ENCODE measurements at places on chromosomes 11 and 22.

DNA sequence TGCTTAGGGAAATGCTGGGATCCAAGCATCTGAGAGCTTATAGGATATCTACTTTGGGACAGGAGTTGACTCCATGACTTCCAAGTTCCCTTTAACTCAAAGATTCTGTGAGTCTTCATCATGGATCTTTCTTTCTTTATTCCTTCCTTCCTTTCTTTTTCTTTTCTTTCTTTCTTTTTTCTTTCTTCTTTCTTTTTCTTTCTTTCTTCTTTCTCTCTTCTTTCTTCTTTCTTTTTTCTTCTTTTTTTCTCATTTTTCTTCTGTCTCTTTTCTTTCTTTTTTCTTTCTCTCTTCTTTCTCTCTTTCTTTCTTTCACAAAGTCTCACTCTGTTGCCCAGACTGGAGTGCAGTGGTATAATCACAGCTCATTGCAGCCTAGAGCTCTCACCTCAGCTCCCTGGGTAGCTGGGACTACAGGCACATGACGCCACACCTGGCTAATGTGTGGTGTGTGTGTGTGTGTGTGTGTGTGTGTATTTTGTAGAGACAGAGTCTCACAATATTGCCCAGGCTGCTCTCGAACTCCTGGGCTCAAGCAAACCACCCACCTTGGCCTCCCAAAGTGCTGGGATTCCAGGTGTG lies 5.4 kb upstream of the MICAL3 start:
- no peak overlapping the region for H3K27ac ChIP-seq
- H3K4me1 ChIP-seq = no peaks in the 10 kb centered on the region
- peaks cover 5% of the 10 kb centered on the region for H3K27me3 ChIP-seq
- no peak overlapping the region for H3K4me3 ChIP-seq

DNA sequence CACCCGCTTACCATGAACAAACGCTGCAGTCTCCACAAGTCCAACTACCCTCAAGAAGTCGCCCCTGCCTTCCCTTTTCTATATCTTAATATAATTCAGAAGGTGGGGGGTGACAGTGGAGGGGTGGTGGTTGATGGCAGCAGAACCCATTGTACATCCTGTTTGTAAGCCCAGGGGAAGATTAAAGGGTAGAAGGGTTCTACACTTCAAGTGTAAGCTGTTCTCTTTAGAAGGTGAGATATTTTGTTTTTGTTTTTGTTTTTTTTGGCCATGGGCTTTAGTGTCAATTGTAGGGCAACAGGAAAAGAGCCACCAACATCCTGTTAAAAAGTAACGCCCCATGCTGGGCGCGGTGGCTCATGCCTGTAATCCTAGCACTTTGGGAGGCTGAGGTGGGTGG lies 34.9 kb upstream of the RRAS2 start:
- H3K4me1 ChIP-seq = no peaks in the 10 kb centered on the region
- H3K36me3 ChIP-seq = no peaks in the 10 kb centered on the region
- no peaks in the 10 kb centered on the region for H3K27me3 ChIP-seq
- H3K4me3 ChIP-seq = no peak overlapping the region
- DNase-seq = no peak

- DNase-seq = no peak
- no peak overlapping the region for H3K4me3 ChIP-seq
These were observed 7.5 kb upstream of the SLC15A3 start for GRCh38 chr11:60959431-60959830.

GRCh38 chr11:127627204-127627603 lies 626.6 kb upstream of the KIRREL3 start:
- no peak overlapping the region for H3K27ac ChIP-seq
- H3K36me3 ChIP-seq = no peaks in the 10 kb centered on the region
- H3K4me1 ChIP-seq = no peaks in the 10 kb centered on the region
- DNase-seq = no peak
- no peak overlapping the region for H3K4me3 ChIP-seq

GRCh38 chr11:45748801-45749200 lies 56.1 kb upstream of the SLC35C1 start:
- no peaks in the 10 kb centered on the region for H3K36me3 ChIP-seq
- H3K27ac ChIP-seq = no peak overlapping the region
- no peaks in the 10 kb centered on the region for H3K4me1 ChIP-seq
- DNase-seq = no peak

DNA sequence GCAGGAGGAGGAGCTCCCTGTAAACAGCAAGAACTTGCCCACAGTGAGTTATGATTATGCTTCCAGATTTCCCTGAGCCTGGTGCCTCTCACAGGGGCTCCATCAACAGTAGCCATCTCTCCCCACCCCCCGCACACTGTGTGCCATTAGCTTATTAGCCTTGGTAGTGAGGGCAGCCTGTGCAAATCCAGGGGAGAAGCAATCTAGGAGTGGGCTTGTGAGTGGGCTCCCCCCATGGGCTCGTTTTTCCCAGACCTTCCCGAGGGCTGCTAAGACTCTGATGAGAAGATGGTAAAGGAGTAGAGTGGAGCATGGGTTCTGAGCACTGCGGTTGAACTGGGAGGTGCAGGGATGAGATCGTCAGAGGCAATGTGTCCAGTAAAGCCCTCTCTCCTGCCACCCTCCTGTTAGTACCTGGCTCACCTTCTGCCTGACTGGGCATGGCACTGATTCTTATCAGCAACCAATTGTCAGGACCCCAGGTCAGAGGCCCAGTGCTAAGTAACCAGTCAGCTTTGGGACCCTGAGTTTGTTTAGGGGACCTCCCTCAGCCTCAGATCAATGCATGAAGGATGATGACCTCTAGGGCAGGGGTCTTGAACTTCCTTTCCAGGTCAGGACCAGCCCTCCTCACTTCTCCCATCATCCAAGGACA lies 38.4 kb upstream of the TP53I11 start:
- H3K27ac ChIP-seq = no peak overlapping the region
- no peak for DNase-seq
- H3K4me3 ChIP-seq = no peak overlapping the region

DNA sequence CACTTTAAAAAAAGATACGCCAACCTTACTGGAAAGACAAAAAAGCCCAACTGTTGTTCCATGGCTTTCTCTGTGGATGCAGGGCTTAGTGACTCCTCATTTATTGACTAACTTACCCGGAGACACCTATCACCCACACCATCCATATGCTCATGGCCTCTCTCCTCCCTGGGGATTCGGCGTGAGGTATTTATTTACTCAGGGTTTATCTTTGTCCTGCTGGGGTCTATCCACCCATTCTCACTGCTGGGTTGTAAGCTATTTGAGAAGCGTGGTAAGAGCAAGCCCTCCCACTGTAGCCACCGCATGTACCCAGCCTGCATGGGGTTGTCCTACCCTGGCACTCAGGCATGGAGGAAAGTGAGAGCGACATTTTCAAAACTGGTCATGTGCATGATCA lies 93.6 kb downstream of the NELL1 start:
- no peak for DNase-seq
- H3K4me3 ChIP-seq = no peak overlapping the region
- H3K4me1 ChIP-seq = no peaks in the 10 kb centered on the region
- no peaks in the 10 kb centered on the region for H3K27me3 ChIP-seq
- no peak overlapping the region for H3K27ac ChIP-seq
- H3K36me3 ChIP-seq = no peaks in the 10 kb centered on the region

DNA sequence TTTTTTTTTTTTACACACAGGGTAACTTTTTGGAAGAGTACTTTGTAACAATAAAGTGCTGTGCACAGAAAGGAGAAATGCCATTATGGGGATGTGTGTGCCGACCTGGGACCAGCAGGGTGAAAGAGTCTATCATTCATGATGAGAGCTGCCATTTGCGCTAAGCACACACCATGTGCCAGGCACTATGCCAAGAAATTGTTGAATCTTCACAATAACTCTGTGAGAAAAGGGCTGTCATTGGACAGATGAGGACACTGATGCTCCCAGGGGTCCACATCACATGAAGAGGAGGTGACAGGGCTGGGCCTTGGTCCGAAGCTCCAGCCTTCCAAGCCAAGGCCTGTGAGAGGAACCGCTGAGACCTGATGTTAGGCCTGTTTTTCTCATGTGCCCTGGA lies 5.6 kb downstream of the DUSP18 start:
- H3K27me3 ChIP-seq = no peaks in the 10 kb centered on the region
- H3K4me3 ChIP-seq = no peak overlapping the region
- peaks cover 20% of the 10 kb centered on the region for H3K36me3 ChIP-seq
- DNase-seq = no peak

DNA sequence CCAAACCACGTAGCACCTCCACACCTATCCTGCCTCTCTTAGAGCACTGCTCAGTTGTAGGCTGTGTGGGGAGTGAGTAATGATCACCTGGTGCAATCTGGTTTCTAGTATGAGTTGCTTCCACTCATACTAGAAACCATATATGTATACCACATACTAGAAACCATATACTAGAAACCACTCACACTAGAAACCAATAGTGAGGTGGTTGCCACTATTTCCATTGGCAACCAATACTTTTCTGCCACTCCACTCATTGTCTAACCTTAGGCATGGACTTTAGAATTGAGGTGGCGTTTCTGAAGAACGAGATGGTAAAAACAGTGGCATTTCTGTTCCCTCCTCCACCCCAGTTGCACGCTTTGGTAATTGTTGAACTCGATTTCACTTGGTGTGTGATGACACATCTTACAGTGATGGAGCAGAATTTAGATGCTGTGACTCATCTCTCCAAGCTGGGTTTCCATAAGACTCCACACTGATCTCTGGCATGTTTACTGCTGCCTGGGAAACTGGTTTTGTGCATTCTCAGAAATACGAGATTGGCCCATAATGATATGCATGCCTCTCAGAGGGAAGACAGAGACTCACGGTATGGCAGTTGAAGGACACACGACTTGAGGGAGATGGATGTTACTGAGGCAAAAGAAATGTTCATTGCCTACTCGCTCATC lies 82.9 kb downstream of the KIRREL3 start:
- no peaks in the 10 kb centered on the region for H3K4me1 ChIP-seq
- H3K4me3 ChIP-seq = no peak overlapping the region
- H3K36me3 ChIP-seq = no peaks in the 10 kb centered on the region
- DNase-seq = no peak
- H3K27ac ChIP-seq = no peak overlapping the region

DNA sequence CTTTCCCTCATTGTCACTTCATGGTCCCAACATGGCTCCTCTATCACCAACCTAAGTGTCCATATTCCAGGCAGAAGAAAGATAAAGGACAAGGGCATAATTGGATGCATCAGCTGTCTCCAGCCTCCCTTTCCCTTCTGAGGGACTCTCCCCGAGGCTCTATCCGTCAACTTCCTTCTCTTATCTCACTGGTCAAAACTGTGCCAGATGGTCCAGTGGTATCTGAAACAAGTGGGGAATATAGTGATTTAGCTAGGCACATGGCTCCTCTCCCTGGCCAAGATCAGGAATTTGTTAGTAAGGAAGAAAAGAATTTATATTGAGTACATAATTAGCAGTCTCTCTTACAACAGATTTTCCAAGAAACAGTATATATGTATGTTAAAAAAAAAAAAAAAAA lies 12.6 kb upstream of the SPON1 start:
- no peak overlapping the region for H3K27ac ChIP-seq
- H3K27me3 ChIP-seq = no peaks in the 10 kb centered on the region

GRCh38 chr22:39318507-39319283 lies 728 bp downstream of the RPL3 start:
- DNase-seq = peak; percentile 43
- peaks cover 40% of the 10 kb centered on the region for H3K4me1 ChIP-seq
- H3K36me3 ChIP-seq = peaks cover 49% of the 10 kb centered on the region
- no peaks in the 10 kb centered on the region for H3K27me3 ChIP-seq
- peak overlapping the region; percentile 78 for H3K27ac ChIP-seq
- H3K4me3 ChIP-seq = peak overlapping the region; percentile 79

- no peaks in the 10 kb centered on the region for H3K27me3 ChIP-seq
- no peak for DNase-seq
- H3K4me3 ChIP-seq = peak overlapping the region; percentile 96
These were observed 928 bp downstream of the FBXO7 start for GRCh38 chr22:32475468-32476010.

DNA sequence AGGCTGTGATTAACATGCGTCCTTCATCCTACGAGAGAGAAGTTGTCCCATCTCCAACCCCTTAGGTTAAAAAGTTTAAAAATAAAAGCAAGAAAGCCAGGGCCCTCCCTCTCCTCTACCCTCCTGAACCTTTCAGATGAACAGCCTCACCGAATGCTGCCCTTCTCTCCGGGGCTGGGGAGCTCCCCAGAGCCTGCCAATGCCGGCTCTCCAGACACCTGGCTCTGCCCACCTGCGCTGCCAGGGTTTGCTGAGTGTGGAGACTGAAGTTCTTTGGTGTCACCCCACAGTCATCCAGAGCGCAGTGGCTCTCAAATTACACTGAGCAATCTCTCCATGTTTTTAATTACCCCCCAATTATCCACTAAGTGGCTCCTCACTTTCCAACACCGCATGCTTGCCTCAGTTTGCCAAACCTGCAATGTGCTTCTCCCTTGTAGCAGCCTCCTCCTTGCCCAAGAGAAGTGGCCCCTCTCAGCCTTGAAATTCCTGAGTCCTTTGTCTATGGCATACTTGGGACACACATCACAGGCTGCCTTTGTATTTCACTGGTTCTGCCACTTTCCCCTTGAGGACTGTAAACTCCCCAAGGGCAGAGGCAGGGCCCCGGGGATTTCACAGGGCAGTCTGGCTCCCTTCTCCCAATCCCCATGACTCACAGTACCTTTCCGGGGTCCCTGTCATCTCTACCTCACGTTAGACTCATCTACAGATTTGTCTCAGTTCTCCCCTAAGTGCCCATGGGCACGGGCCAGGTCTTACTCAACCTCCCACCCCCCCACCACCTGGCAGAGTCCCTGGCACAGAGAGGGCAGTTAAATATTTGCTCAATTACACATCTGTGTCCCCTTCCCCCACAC lies 2.0 kb downstream of the MYH9 start:
- H3K4me1 ChIP-seq = peaks cover 36% of the 10 kb centered on the region
- peaks cover 6% of the 10 kb centered on the region for H3K36me3 ChIP-seq
- peak overlapping the region; percentile 92 for H3K4me3 ChIP-seq
- peak overlapping the region; percentile 88 for H3K27ac ChIP-seq
- peak; percentile 73 for DNase-seq

GRCh38 chr11:45993531-45994001 lies 71.1 kb downstream of the LARGE2 start:
- no peaks in the 10 kb centered on the region for H3K4me1 ChIP-seq
- H3K27ac ChIP-seq = no peak overlapping the region
- H3K27me3 ChIP-seq = no peaks in the 10 kb centered on the region
- no peak for DNase-seq

GRCh38 chr22:44917372-44918165 lies 92.2 kb downstream of the PHF21B start:
- no peak for DNase-seq
- no peaks in the 10 kb centered on the region for H3K4me1 ChIP-seq
- H3K4me3 ChIP-seq = no peak overlapping the region
- no peak overlapping the region for H3K27ac ChIP-seq
- no peaks in the 10 kb centered on the region for H3K36me3 ChIP-seq
- H3K27me3 ChIP-seq = no peaks in the 10 kb centered on the region

DNA sequence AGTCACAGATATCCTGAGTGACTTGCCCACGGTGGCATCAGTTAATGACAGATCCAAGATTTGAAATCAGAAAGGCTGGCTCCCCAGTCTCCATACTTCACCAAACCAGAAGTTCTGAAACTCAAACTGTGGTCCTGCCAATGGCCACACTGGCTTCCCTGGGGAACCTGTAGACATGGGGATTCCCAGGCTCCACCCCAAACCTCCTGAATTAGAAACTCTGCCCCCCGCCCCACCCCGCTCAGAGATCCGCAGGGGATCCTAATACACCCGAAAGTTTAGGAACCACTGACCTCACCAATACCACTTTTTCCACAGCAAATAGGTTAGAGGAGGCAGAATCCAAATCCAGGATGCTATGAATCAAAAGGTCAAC lies 15.3 kb downstream of the RTN4RL2 start:
- DNase-seq = no peak
- no peaks in the 10 kb centered on the region for H3K36me3 ChIP-seq
- peak overlapping the region; percentile 52 for H3K4me3 ChIP-seq
- H3K27ac ChIP-seq = no peak overlapping the region
